ENCODE measurements at places on chromosomes 2 and 18.

DNA sequence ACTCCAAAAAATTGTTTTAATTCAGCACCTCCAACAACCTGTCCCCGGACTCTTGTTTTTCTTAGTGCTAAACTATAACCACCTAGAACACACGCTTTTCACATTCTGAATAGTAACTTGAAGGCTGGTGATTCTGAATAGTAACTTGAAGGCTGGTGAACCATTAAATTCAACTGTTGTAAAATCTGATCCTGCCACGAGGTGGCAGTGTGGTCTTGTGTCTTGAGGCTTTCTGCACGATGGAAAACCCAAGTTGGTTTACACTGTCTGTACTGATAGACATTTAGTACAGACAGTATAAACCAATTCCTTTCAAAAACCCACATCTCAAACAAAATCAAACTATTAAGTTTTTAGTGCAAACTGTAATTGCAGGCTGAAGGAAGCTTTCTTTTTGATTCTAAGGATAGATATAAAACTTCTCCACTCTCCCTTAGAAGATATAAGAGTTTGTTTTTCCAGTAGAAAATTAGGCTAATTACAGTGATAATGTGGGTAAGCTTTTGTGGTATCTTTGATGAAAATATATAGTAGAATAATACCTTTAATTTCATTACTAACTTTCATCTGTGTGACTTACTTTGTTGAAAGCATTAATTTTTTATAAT lies 57.6 kb downstream of the VAPA start:
- peak; percentile 51 for DNase-seq

- DNase-seq, result no peak
Measured at GRCh38 chr2:239105234-239105633, 257.3 kb downstream of the TWIST2 start.

- DNase-seq, result no peak
Measured at GRCh38 chr18:34858188-34858587, 148.1 kb downstream of the DTNA start.

DNA sequence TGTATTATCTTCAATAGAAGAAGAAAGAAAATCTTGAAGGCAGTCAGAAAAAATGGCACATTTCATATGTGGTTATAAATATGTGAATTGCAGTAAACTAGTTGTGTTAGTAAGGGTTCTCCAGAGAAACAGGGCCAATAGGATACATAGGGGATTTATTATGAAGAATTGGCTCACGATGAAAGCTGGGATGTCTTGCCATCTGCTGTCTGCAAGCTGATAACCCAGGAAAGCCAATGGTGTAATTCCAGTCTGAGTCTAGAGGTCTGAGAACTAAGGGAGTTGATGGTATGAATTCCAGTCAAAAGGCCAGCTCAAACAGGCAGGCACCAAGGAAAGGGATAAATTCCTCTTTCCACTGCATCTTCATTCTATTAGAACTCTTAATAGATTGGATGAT lies 362.4 kb downstream of the KCNJ3 start:
- no peak for DNase-seq

- DNase-seq, result no peak
Measured at GRCh38 chr18:1846640-1847039, 724.7 kb downstream of the METTL4 start.

DNA sequence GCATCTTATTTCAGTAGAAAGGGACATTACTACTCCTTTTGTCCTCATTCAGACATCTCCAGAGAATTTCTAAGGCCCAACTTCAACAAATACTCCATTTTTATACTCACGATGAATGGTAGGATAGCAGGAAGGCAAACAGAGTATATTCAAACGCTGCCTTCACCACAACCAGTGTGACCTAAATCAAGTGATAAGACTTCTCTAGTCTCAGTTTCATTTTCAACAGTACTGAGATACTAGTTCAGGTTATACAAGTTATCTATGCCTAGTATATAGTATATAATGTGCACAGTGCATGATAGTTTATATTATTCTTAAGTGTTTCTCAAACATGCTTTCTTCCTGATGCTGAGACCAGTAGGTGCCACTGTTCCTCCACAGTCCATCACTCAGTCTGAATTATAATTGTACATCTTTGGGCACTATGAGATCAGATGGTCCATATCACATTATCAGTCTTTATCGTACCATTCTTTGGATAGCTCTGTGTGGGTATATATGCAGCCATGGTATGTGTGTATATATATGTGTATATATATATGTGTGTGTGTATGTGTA lies 66.3 kb upstream of the RPE start:
- no peak for DNase-seq

GRCh38 chr18:41323044-41323443 lies 632.0 kb upstream of the PIK3C3 start:
- no peak for DNase-seq

DNA sequence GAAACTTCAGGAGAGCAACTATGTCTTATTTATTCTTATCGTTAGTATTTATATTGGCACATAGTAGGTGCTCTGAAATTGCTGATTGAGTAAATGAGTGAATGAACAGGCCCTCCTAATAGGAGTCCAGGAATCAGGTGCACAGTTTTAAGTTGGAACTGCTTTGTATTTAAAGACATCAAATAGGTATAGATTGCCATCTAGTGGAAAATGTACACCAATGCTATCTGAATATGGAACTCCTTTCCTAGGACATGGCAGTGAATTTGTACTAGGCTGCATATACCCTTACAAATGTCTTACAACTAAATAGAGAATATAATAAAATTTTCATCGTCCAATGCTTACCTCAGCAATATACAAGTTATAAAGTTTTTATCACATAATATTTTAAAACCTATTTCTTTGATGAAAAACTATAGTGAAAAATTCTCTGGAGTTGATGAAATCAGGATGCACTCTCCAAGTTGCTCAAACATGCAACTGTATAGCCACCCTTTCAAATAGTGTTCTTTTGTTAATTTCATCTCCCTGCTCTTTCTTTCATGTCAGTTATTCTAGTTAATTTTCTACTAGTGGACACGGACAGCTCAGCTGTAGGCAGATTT lies 318.9 kb upstream of the SYT4 start:
- DNase-seq, result no peak

- DNase-seq, result no peak
Measured at GRCh38 chr2:70709275-70710037, 58.5 kb downstream of the ADD2 start.

GRCh38 chr2:120818441-120818920 lies 82.8 kb downstream of the GLI2 start:
- DNase-seq, result no peak

- DNase-seq, result no peak
Measured at GRCh38 chr2:68388772-68389171, 23.7 kb downstream of the PLEK start.

- DNase-seq, result no peak
Measured at GRCh38 chr2:197975931-197976519, 171.6 kb downstream of the PLCL1 start.

DNA sequence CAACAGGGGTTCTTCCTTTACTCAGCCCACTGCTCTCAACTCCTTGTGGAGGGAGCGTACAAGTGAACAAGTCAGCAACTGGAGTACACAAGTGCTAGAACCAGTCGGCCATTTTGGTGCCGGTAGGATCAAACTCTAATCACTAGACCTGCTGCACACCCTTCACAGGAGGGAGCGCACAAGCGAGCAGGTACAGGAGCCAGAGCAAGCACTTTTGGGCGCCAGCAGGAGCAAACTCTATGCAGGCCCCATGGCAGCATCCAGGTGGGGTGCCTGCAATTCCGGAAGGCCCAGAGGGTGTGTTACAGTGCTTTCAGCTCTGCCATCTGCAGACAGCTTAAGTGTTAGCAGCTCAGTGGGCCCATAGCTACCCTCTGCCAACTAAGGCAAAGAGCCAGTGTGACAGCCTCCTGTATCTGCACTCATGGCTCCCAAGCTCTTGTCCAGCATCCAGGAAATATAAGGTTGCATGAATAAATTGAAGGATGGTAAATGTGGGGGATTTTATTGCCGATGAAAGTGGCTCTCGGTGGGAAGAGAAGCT lies 426.1 kb downstream of the DCC start:
- no peak for DNase-seq

GRCh38 chr2:41414486-41415230 lies 633.2 kb upstream of the PKDCC start:
- no peak for DNase-seq

- DNase-seq, result no peak
Measured at GRCh38 chr2:216584112-216584511, 49.1 kb upstream of the IGFBP2 start.

DNA sequence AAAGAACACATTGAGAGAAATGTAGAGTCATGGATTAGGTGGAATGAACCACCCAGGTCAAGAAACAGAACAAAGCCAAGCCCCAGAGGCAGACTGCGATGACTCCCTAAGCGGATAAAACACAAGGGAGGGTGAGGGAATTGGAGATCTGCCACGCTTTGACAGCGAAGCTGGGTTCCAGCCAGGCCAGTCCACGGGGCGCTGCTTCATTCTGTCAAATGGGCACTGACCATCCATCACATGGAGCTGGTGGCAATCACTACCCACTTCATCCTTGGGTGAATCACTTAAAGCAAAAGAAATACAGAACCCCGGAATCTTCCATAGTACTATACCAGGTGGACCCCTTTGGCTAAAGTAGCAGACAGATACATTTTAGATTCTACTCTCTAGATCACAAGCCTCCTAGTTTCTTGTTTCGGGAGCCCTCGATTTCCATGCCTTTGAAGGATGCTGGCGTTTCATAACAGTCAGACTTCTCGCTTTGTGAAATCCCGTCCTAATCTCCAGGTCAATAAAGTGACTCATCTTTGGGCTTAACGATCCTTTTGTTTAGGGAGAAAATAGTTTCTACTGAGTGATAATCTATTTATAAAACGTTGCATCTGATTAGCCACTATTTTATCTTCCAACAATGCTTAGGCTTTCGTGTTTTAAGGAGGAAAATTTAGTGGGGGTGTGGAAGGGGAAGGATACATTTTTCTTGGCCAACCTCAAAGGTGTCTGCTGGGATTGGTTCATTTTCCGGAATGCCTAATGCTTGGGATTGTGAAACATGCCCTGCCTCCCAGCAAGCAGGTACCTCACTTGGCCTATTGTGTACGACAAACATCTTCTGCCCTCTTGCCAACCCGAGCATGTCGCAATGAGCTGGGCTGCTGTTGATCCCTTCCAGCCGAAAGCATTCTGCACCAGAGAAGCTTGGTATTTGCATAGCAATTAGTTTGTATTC lies 44.1 kb upstream of the HDAC4 start:
- DNase-seq, result no peak

GRCh38 chr2:237195396-237196120 lies 109.9 kb downstream of the COPS8 start:
- DNase-seq, result no peak

- DNase-seq, result no peak
Measured at GRCh38 chr2:148508878-148509287, 135.7 kb upstream of the EPC2 start.

- no peak for DNase-seq
Measured at GRCh38 chr18:14781671-14782070, 33.7 kb downstream of the ANKRD30B start.

DNA sequence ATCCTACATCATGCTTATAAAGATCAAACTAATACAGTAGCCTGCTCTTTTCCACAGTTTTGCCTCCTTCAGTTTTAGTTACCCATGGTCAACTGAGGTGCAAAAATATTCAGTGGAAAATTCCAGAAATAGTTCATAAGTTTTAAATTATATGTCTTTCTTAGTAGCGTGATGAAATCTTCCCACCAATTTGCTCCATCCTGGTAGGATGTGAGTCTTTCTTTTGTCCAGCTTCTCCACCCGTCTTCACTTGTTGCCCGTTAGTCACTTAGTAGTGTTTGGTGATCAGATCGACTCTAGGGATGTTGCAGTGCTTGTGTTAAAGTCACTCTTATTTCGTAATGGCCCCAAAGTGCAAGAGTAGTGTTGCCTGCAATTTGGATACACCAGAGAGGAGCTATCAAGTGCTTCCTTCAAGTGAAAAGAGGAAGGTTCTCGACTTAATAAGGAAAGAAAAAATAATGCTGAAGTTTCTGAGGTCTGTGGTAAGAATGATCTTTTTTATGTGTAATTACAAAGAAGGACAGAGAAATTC lies 57.0 kb downstream of the CEP192 start:
- DNase-seq, result no peak

DNA sequence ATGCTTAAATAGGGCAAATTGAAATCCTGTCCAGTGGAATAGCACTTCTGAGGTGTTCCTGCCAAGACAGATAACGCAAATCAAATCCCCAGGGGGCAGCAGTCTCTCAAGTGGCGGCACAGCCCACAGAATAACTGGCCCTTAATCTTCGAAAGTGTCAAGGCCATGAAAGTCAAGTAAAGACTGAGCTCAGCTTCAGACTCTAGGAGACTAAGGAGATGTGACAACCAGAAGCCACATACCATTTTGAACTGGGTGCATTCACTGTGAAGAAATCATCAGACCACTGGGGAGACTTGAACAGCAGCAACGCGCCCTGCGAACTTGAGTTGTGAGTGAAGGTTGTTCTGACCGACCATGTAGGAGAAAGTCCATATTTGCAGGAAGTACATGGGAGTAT lies 66.0 kb upstream of the ASAP2 start:
- DNase-seq, result no peak

DNA sequence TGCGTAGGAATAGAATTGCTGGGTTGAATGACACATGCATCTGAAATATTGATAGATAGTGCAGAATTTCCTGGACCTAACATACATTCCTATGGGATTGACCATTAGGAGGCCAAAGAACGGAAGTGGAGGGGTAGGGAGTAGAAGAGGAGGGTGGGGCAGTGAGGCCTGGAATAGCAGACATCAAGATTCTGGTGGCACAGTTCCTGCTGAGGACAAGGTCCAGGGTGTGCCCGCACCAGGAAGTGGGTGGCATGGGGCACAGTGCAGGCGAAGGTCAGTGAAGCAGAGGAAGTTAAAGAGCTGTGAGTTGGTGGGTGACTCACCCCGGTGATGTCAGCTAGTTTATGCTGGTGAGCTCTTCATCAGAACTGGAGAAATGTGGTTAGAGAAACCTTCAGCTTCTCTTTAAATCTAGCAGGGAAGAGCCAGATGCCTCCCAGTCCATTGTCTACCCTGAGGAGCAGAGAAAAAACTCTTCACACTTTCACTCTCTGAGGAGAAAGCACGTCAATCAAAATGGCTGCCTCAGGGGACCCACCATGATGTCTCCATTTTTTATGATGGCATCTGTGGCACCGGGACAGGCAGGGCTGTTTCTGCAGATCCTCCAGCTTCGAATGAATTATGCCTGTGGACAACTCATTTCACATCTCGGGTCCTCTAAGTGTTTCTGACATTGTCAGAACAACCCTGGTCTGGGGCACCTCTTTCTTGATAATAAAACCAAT lies 55.9 kb upstream of the CTLA4 start:
- DNase-seq, result no peak

DNA sequence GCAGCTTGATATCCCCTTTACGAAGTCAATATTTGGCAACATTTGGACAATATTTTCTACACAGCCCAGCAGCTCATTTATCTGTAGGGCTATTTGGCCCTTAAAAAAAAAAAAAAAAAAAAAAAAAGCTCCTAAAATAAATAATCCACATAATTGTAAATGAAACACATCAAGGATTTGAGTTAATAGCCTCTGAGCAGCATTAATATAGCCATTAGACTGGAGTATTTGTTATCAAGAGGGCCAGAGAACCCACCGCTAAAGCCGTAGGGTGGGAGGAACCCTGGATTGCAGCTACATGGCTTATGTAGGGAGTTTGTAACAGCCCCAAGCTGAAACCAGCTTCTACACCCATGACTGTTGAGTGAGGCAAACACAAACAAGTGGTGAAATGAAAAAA lies 84.5 kb downstream of the RNF152 start:
- DNase-seq, result no peak

- no peak for DNase-seq
Measured at GRCh38 chr2:153476491-153476815, 2.1 kb downstream of the RPRM start.

- DNase-seq, result no peak
Measured at GRCh38 chr2:263774-264492, at the start of gene SH3YL1. Gene SH3YL1, minus strand, starts transcription at chr2:264032. Its CDS starts 48 bp downstream, at chr2:263984.

GRCh38 chr2:17573804-17574175 lies 33.3 kb downstream of the VSNL1 start:
- DNase-seq, result no peak
